ENCODE measurements at places on chromosomes 4 and X. TPM values are rescaled to one million over a fixed set of nuclear protein-coding genes. Genes with fewer than 3 reads are reported as not detected.

The SOX3 gene
- not detected for total RNA-seq

DNA sequence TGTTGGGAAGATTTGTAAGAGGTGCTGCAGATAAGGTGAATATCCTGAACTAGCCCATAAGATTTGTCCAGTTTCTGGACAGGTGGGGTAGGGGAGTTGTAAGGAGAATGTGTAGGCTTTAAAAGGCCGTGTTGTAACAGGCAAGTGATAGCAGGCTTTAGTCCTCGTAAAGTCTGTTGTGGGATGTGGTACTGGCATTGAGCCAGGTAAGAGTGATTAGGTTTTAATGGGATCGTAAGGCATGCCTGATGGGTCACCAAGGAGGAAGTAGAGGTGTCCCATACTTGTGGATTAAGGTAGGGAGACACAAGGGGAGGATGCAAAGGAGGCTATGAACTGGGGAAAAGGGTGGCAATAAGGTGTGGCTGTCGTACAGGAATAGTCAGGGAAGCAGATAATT is 256.9 kb upstream of the DKK2 start:
- DNase-seq, result no peak

DNA sequence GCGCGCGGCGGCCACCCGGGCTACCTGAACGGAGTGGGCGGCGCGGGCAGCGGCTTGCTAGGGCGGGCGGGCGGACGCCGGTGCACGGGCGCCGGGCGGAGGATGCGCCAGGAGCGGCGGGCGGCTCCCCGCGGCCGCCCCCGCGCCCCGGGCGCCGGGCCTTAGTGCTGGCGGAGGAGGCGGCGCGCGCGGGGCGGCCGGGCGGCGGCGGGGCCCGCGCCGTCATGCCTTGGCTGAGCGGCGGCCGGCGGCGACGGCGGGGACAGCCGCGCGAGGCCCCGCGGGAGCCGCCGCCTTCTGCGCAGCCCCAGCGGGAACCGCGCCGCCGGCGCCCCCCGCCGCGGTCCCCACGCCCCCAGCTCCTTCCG is 48.2 kb downstream of the CLDN34 start:
- DNase-seq, result no peak

- no peak for DNase-seq
Observed at GRCh38 chr4:54872261-54872660, 214.5 kb downstream of the KIT start.

The SCML2 gene
- 3.5 TPM for total RNA-seq

GRCh38 chr4:163462556-163462955 is 11.0 kb downstream of the TKTL2 start:
- DNase-seq, result no peak

All from activated CD4-positive, alpha-beta T cell treated with anti-CD3 and anti-CD28 coated beads, Interleukin-2, amount 10 ng/mL, durations not matched to agents 7 days and 5 days (primary cell).